ENCODE measurements at places on chromosomes 6 and 20.

GRCh38 chr6:43086022-43086658 lies 10.0 kb downstream of the PTK7 start:
- peak; percentile 17 for DNase-seq

GRCh38 chr20:63057171-63058117 lies 50.7 kb upstream of the BHLHE23 start:
- DNase-seq = no peak

DNA sequence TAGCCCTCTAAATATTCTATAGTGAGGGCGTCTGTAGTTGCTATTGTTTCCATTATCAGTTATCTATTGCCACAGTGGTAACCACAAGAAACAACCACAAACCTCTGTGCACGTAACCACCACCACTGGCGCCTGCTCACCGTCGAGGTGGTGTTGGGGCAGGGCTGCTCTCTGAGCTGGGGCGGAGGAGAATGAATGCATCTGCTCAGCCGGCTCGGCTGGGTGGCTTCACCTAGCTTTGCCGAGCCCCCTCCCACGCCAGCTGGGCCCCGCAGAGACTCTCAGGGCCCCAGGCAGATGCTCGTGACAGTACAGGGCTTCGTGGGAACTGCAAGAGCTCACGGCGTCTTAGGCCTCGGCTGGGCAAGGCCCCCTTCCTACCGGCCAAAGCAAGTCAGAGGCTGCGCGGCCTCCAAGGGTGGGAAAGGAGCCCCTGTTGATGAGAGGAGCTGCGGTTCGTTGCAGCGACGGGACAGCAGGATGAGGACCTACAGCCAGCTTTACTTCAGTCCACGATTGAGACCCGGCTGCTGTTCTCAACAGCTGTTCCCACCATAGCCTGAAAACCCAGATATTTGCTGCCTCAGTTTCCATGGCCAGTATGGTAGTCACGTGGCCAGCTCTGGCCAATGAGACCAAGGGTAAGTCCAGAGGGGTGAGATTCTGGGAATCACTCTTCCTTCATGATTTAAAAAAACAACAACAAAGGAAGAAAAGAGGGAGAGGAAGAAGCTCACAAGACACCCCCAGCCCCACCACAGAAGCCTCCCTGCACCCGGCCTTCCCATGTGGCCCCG lies 120.2 kb upstream of the AFDN start:
- DNase-seq = peak; percentile 53

GRCh38 chr6:67792996-67793395 lies 842.1 kb upstream of the ADGRB3 start:
- no peak for DNase-seq

DNA sequence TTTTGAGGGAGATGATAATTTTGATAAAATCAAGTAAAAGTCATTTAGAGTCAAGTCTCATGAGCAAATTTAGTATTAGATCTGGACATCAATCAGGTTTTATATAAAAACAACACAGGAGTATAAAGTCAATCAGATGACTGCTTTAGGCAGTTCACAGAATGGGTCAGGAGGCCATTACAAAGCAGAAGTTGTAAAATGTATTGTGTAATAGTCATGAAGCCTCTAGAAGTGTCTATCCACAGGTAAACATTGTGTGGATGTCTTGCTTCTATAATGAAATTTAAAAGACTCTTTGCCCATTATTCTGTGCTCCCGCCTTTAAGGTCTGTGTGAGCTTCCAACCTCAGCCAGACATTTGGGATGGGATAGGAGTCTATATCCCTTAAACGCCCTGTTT lies 28.8 kb downstream of the MAP7 start:
- no peak for DNase-seq

DNA sequence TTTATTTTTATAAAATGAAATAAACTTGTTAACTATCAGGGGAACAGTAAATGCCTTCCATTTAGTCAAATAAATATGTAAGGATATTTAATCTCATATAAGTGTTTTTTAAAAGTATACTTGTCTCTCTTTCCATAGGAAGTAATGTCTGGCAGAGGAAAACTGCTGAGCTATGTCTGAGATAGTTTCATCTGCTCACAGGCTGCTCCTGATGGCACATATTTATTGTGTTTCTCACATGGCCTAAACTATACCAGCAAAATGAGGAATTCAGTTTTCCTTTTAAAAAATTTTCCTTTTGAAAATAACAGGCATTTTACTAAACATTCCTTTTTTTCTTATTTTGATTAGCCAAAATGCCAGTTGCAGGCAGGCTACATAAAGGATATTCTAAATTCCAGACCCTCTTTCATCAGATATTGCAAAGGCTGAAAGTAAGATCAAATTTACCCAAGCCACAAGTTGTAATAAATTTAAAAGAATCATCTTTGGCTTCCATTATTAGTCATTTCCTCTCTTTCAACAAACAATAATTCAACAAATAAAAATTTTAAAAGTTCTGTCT lies 60.1 kb upstream of the RNF146 start:
- DNase-seq = no peak

GRCh38 chr20:2845607-2846006 lies 5.1 kb downstream of the VPS16 start:
- DNase-seq = no peak

All from stimulated activated CD4-positive, alpha-beta T cell treated with anti-CD3 and anti-CD28 coated beads, Interleukin-12 subunit alpha, Interleukin-12 subunit beta, amount 100 ng/mL, for 48 hours (primary cell).